ENCODE measurements at places on chromosomes 2 and 18.

GRCh38 chr2:207759890-207760289 is 9.8 kb downstream of the FZD5 start:
- DNase-seq, result no peak

- no peak for DNase-seq
Observed at GRCh38 chr18:56316727-56317126, 321.7 kb downstream of the TXNL1 start.

GRCh38 chr2:237280939-237281338 is 133.0 kb downstream of the COL6A3 start:
- DNase-seq, result peak; percentile 66

- peak; percentile 92 for DNase-seq
Observed at GRCh38 chr2:24084386-24085199, at the start of gene TP53I3. TP53I3 (minus strand) TSS chr2:24084834; CDS start chr2:24084326, 508 bp downstream.

GRCh38 chr2:151475071-151475470 is 65.4 kb downstream of the RIF1 start:
- no peak for DNase-seq

- peak; percentile 83 for DNase-seq
Observed at GRCh38 chr2:165469417-165469816, at the start of gene CSRNP3. CSRNP3 (plus strand) TSS chr2:165469698; CDS start chr2:165595066, 125,368 bp downstream.
